Left forelimb (tissue), 1 donor: ENCODE measurements at places on chromosomes 4 and X.

GRCh38 chr4:121007660-121008059 lies 64.7 kb downstream of the NDNF start:
- DNase-seq = no peak

- no peak for DNase-seq
These were observed 1197.2 kb downstream of the PCDH7 start for GRCh38 chr4:31917334-31917733.

DNA sequence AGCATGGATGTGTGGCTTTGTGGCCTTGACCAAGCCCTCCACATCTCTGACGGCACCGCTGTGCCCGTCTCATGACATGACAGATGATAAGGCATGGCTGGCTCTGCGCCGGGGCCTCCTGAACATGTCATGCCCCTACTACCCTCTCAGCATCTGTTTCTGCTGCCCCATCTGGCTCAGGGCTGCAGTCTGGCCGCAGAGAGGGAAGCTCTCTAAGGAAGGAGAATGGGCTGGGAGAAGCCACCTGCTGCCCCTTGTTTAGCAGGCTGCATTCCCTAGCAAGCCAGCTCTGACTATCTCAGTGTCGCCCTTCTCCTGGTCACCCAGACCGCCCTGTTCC lies 7.2 kb downstream of the ZNF185 start:
- no peak for DNase-seq

GRCh38 chr4:168028970-168029597 lies 63.3 kb upstream of the ANXA10 start:
- DNase-seq = no peak

DNA sequence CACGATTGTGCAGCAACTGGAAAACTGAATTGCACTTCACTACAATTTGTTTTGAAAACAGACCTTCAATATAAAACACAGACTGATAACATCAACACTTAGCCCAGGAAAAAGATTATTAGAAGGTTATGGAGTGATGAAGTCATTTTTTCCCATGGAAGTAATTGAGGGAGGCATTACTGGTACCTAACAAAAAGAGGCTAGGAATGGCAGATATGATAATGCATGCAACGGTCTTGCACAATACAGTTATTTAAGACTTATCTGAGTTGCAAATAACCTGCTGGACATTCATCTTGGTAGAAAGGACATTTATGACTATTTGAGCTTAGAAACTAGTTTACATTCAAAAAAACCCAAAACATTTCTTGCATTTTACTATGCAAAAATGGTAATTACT lies 1031.9 kb downstream of the FAT4 start:
- DNase-seq = no peak

- DNase-seq = no peak
These were observed 61.6 kb downstream of the PACRGL start for GRCh38 chr4:20761826-20762225.

DNA sequence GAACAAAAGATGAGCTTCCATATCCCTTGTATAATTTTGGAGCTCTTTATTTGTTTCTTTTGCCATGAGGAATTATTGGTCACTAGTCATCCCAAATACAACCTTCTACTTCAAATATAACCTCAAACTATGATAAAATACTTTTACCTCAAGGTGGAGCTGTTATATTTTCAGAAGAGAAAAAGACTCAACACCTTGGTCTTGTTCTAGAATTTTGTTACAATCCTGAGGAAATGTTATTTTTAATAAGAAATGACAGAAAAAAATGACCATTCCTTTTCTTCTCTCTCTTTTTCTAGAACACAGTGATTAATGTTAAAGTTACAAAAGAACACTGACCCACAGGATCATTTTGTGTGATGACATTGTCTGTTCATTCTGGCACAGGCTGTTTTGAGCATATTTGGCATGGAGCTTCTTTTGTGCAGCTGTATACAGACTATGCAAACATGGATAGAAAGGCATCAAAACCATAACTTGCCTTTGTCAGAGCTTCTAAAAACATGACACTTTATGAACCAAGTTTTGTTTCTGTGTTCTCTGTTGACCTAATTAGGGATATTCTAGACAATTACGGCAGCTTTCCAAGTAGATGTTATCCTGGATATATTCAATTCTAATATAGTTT lies 159.6 kb upstream of the CTSO start:
- no peak for DNase-seq

GRCh38 chrX:119647552-119648420 lies 41.6 kb upstream of the NKRF start:
- DNase-seq = no peak

- no peak for DNase-seq
These were observed 6.8 kb upstream of the SASH3 start for GRCh38 chrX:129772796-129773431.

GRCh38 chrX:23333842-23334520 lies 668 bp upstream of the PTCHD1 start:
- DNase-seq = no peak

DNA sequence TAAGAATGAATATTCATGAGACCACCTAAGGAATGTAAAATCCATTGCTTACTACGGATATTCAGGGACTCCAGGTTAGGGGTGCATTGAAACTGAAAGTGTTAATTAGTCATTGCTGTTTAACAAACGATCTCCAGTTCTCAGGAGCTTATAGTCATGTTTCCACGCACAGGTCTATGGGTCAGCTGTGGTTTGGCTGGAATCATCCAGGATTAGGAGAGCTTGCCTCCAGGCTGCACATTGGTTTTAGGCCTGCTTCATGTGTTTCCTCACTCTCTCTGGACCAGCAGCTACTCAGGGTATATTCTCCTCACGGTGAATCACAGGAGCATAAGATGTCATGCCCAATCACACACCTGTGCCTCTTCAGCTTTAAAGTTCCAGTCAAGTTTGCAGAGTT lies 98.9 kb downstream of the ATXN3L start:
- no peak for DNase-seq

- no peak for DNase-seq
These were observed 72.0 kb downstream of the PRPS1 start for GRCh38 chrX:107700317-107700774.
